ENCODE measurements at places on chromosomes 7 and 10.

- DNase-seq, result no peak
These were observed 11.2 kb downstream of the MXI1 start for GRCh38 chr10:110218632-110219031.

DNA sequence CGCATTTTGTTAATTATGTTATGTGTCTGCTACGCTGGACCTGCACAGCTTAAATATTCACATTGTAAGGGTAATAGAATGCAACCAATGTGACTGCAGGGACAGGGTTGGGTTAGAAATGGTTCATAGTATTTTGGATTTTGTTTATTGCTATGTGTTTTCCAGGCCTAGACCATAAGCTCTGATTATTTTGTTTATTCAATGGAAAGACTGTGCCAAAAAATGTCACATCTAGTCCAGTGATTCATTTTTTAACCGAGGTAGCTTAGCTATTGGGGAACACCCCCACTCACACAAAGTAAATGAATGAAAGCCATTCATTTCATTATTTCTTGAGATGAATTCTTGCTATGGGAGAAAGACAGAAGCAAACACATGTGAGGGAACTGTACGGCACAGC is 516.5 kb upstream of the ANKRD30A start:
- DNase-seq, result no peak

- DNase-seq, result no peak
These were observed 228.2 kb downstream of the ATRNL1 start for GRCh38 chr10:115321360-115321759.

- no peak for DNase-seq
These were observed 30.5 kb upstream of the TRIM8 start for GRCh38 chr10:102613785-102614184.

GRCh38 chr7:82839555-82839954 is 323.1 kb downstream of the PCLO start:
- no peak for DNase-seq

DNA sequence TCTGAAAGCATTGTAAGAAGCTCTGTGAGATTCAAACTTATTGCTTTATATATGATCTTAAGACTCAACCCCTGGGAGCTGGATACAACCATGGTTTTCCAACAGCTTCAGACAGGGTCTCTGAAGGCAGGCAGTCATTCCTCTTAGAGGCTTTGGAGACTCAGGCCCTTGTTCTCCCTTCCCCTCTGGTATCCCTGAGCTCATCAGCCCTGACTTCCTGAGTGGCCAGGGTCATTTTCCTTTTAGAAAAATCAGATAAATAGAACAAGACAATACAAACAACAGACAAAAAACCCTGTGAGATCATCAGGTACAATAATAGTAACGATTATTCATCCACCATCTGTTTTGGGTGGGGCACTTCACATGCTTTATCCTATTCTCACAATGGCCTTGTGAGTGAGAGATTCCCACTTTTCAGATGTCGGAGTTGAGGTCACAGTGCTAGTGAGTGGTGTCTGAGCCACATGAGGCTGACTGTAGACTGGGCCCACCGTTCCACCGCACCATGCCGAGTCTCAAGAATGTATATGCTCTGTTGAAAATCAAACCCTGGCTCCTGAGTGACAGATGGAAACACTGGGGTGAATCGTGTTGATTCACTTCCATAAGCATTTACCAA is 144.2 kb downstream of the CXCL12 start:
- DNase-seq, result no peak

- DNase-seq, result no peak
These were observed 137.0 kb upstream of the RET start for GRCh38 chr10:42939685-42940366.

DNA sequence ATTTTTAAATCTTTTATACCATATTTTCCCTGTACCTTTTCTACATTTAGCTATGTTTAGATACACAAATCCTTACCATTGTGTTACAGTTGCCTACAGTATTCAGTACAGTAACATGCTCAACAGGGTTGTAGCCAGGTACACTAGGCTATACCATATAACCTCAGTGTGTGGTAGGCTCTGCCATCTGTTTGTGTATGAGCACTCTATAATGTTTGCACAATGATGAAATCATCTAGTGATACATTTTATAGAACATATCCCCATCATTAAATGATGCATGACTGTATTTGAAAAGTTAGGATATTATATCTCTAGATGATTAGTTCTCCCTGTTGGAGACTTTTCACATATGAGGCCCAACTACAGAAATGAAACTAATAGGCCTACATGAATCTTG is 188.6 kb downstream of the STK31 start:
- no peak for DNase-seq

- no peak for DNase-seq
These were observed 23.6 kb upstream of the UNCX start for GRCh38 chr7:1209097-1209496.

DNA sequence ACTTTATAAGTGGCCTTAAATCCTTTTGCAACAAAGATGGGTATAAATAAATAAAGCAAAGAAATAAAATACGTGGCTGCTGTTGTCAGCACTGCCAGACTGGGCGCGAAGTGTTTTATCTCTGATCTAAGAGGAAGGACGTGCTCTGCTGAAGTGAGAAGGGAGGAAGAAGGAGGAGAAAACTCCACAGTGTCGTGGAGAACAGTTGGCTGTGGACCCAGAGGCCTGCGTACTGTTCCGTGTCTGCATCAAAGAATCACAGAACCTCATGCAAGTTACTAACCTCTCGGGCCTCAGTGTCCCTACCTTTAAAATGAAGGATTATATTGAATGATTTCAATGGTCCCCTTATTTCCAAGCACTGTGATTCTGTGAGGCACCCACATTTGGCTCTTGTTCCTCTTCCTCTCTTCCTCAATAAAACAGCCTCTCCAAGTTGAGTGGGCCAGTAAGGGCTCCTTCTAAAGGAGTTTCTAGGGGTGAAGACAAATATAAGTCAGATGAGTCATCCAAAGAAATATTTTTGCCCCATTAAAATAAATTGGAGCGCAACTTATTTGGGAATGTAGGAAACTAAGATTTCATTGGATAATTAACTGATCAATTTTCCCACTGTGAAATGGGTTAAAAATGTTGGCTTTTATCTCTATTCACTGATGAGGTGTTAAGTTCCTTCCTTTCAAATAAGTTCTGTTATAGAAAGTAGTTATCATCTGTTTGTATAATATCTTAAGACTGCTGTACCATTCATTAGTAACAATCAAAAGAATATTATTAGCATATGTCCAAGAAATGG is 126.9 kb upstream of the EFCAB10 start:
- no peak for DNase-seq

DNA sequence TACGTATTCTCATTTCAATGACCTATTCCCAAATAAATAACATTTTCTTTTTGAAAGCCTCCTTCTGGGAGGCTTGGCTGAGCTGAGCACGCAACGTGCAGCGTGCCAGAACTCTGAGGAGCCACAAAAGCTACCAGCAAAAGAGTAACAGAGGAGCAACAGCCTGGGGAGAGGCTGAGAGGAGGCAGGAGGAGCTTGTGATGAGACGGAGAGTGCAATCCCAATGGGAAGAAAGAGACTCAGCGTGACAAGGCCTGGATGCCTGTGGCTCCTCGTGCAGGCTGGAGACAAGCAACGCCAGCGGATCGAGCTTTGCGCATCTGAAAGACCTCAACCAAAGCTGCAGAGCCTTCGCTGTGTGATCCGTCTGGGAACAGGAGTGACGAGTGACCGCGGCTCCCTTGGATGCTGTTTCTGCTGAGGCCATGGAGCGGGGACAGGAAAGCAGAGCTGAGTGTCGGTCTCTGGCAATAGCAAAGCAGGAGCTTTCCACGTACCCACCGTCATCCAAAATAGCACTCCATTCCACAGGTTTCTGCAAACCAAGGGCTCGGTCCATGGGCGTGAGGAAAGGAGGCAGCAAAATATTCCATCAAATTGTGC is 171.7 kb upstream of the PFKP start:
- no peak for DNase-seq

- DNase-seq, result no peak
These were observed 591.4 kb downstream of the SORCS1 start for GRCh38 chr10:106573106-106573505.

- no peak for DNase-seq
These were observed 47.2 kb upstream of the TNRC18 start for GRCh38 chr7:5470816-5471215.

- DNase-seq, result no peak
These were observed 540.4 kb downstream of the CNTNAP2 start for GRCh38 chr7:146656988-146657387.

DNA sequence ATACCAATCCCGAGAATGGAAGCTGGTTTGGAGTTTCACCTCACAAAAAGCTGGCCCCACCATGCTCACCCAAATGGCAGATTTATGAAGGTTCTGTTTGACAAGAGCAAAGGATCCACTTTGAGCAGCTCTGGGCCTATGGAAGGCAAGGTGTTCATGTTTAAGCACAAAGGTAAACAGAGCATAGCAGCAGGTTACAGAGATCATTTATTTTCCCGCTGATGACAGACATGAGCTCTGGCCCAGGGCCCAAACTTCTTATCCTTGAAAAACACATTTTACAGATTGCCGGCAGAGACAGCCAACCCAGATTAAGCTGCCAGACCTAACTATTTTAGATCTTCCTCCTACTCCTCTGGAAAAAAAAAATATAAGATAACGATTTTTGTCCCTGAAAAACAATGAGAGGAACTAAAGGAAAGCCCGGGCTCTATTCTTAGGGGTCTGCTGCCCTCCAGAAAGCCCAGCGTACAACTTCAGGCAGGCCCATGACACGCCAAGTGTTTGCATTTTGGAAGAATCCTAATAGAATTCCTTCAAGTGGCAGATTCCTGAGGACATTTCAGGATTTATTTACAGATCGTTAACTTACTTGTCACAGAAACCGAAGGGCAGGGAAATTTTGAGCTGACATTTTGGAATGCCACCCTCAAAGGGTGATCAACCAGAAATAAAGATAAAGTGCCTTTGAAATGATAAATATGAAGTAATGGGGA is 40.0 kb downstream of the SYPL1 start:
- no peak for DNase-seq

- DNase-seq, result no peak
These were observed 72.1 kb upstream of the TNRC18 start for GRCh38 chr7:5495581-5496375.

- no peak for DNase-seq
These were observed 26.0 kb upstream of the OPN4 start for GRCh38 chr10:86628311-86628710.

GRCh38 chr7:144391823-144392255 is 11.7 kb downstream of the NOBOX start:
- DNase-seq, result peak; percentile 73

DNA sequence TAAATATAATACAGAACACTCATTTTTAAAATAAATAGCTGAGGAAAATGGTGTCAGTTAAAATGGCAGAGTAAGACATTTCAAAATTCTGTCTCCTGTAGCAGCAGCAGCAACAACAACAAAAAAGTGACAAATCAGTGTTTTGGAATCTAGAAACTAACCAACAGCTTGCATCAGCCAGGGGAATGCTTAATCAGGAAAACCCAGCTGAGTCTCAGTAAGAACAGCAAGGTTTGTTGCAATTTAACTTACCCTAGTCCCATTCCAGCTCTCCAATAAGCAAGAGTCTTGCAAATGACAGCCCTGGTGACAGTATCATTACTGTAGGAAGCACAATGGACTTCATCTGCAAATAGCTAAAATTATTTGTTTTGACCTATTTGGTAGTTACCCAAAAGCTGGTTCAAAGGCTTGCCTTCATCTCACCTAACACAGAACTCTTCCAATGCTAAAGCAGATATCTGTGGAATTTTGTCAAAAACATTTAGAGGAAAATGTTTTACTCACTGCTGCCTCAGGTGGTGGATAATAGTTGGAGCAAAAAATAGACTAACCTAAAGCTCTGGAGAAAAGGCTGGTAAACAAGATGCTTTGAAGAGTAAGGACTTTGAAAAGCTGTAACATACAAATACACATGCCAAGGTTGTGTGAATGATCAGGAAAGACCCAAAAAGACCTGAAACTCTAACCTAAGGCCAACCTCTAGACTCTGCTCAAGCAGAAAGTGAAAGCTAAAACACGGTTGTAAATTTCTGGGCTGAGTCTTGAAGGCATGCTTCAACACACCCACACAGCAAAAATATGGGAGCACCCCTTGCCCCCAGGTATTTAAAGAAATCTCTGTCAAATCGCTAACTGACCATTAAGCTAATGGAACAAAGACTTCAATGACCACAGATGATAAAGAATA is 9.9 kb upstream of the ARHGAP22 start:
- no peak for DNase-seq

DNA sequence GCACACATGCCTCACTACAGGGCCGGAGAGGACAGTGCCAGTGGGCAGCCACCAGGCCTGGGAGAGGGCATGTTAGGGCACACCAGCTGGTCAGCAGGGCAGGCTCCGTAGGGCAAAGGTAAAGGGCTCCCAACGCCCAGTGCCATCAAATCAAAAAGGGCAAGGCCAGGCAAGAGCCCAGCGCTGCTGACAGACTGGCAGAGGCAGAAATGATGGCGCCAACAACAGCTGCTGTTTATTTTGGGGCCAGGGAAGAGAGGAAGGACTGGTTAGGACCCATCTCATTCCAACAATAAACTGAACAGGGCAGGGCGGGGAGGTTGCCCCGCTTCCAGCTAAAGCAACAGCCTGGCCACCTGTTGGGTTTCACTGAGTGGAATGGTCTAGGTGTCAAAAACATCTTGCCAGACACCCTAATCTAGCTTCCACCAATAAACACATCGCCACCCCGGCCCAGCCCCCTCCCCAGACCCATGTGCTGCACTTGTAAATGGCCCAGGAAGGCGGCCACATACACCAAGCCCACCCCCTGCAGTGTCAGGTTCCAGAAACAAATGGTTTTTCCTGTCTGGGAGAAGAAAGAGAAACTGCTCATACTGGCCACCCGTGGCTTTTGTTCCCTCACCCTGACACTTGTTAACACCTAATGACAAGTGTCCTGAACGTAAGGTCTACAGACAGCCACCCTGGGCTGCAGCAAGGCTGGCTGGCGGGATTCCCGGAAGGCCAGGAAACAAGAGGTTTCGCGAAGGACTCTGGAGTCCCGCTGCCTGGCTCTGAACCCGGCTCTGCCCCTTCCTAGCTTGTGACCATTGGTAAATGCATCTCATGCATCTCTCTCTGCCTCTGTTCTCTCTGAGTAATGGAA is 15.3 kb downstream of the SH3PXD2A start:
- no peak for DNase-seq

- no peak for DNase-seq
These were observed 20.3 kb downstream of the TSPAN12 start for GRCh38 chr7:120837599-120837998.

DNA sequence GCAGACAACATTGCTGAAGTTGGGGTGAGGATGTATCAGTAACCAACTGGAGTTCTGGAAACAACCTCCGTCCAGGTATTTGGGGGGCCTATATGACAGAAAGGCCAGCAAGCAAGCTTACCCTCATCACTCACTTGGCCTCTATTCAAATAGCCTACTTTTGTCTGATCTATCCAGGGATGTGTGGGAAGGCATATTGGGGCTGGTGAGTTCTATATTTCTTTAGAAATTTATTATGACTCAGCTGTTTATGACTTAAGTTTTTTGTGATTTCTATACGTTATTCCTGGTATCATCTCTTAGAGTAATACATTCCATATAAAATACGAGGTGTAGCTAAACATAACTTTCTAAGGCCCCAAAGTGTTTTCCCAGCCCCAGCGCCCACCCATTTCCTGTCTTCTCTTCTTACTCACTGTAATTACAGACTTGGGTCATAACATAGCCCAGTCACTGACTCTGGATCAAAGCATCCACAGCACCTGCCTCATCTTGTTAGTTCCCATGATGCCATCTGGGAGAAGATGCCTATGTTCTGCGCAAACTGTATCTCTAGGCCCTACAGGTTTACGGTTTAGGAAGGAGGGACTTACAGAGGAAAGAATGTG is 18.1 kb downstream of the GARS1 start:
- no peak for DNase-seq
